ENCODE measurements at places on chromosomes 1 and 21.

GRCh38 chr1:121519042-121519755 lies 334.4 kb downstream of the SRGAP2C start:
- no peak for DNase-seq

DNA sequence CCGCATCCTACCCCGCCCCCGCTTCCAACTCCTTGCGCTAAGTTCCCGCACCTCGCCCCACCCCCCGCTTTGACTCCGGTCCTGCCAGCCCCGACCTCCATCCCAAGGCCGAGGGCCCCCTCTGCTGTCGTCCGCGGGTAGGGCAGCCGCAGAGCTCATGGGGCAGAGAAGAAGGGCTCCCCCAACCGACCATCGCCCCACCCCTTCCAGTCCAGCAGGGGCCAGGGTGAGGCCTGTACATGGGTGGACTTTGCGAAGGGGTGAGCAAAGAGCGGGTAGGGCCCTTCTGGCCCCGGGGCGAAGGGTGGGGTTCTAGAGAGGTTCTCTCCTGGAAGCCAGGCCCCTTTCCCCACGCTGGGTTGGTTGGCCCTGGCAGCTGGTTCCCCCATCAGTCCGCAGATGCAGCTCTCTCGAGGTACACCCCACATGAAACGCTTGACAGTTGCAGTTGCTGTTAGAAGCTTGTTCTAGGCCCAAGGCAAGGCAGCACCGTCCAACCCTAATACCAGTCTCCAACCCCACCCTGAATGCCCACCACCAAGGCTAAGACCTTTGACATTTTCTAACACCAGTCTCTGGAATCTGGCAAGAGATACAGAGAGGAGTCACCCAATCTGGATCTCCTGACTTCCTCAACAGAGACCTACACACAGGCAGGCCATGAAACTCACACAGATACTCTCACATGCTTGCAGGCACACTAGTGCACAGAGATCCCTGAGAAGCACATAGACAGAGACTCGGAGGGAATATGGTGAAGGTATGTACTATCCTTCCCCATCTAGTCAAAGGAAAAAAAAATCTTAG lies 25.3 kb upstream of the ADGRB2 start:
- DNase-seq, result peak; percentile 84

GRCh38 chr1:198519639-198520501 lies 20.6 kb downstream of the ATP6V1G3 start:
- no peak for DNase-seq

GRCh38 chr1:110337704-110338308 lies 1.4 kb upstream of the RBM15 start:
- DNase-seq, result peak; percentile 44

DNA sequence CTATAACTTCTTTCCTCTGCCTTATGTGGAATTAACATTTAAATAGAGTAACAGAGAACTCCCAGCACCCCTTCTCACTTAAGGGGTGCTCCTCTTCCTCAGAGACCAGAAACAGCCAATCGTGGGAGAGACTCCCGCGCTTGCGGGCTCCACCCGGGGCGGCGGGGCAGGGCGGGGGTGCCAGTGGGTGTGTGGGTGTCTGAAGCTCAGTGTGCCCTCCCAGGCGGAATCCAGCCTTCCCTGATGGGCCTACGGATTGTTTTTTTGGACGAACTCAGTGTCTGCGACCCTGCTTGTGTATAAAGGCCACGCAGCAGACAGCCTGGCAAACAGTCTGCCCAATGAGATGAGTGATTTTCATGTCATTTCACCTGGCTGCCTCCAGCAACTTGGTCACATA lies 6.2 kb downstream of the RCC2 start:
- no peak for DNase-seq

GRCh38 chr1:55120538-55120937 lies 81.2 kb downstream of the PCSK9 start:
- DNase-seq, result no peak

GRCh38 chr1:233114159-233114558 lies 163.7 kb downstream of the NTPCR start:
- peak; percentile 14 for DNase-seq

DNA sequence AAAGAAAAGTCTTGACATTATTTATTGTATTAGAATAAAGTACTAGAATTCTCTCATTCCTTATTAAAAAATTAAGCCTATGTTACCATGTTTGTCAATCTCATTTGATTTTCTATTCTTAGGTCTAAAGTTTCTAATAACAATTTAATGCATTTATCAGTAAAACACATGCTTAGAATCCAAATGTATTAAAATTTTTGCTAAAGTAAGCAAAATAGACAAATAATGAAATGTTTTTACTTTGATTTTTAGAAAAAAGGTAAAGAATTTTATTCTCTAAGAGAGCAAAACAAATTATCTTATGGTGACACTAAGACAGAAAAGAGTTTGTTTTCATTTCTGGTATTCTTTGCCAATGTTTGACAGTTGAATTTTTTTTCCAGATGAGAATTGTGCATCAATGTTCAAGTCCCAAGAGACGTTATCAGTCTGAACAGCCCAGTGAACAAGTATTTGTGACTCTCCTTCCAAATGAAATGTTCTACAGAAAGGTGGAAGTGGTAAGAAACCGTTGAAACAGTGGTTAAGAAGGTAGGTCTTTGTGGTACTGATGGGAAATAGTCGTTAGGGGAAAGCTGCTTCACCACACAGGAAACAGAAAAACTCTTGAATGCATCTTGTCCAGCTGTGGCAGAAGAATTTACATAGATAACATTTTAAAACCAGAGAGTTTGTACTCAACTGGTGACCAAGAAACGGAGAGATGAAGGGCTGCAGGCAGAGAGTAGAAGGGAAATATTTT lies 402.5 kb downstream of the PTPRC start:
- no peak for DNase-seq

- DNase-seq, result peak; percentile 37
These were observed 48.2 kb upstream of the EPB41 start for GRCh38 chr1:28865997-28866650.

GRCh38 chr1:183936791-183937190 lies 100.7 kb downstream of the COLGALT2 start:
- no peak for DNase-seq

GRCh38 chr1:21762022-21762404 lies 20.9 kb downstream of the USP48 start:
- DNase-seq, result no peak

- DNase-seq, result no peak
These were observed 758 bp downstream of the DEPDC1 start for GRCh38 chr1:68495968-68496679.

GRCh38 chr1:39609618-39610331 lies 29.7 kb downstream of the HEYL start:
- peak; percentile 51 for DNase-seq

GRCh38 chr1:225651376-225651871 lies 1.5 kb downstream of the ENAH start:
- DNase-seq, result no peak

DNA sequence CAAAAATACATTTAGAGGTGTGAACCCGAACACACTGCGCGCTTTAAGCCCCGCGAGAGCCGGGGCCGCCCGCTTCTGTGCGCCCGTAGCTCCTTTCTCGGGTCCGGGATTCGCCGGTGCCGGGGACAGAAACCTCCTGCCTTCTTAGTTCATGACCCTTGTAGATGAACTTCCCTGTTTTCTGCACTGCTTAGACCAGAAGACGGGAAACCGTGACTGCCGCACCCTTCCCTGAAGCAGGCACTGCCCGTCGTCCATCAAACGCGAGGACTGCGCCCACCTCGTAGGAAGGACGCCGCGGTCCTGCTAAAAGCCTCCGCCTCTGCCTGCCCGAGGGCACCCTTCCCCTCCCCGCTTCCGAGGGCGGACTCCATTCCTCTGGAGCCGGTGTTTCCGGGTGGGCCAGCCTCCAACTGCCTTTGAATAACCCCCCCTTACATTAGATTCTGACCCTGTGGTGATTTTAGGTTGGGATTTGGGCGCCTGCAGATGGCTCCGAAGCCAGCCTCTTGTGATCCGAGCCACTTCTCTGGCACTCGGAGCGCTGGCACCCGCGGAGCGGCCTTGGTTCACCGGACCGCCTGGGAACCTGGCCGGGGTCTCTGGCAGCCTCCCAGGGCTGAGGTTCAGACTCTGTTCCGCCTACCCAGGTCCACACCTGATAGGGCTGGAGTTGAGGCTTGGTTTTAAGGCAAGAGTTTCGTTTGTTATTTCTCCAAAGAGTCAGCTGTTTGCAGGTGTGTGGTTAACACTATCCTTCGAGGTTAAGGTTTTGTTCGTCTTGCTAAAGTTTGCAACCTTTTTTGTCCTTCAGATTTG lies 1.2 kb upstream of the PTTG1IP start:
- DNase-seq, result no peak

DNA sequence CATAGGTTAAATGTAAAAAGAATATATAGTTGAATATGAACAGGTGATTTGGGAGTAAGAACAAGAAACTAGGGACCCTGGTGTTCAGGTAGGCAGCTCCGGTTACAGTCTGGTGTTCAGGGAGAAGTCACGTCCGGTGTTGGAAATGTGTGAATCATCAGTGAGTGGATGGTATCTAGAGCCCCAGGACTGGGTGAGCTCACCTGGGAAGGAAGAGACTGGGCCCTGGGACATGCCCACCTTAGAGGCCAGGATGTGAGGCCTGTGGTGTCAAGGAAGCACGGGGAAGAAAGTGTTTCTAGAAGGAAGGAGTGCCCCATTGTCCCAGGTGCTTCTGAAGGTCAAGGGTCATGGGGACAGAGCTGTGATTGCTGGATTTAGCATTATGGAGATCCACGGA lies 1.5 kb upstream of the GJB3 start:
- no peak for DNase-seq

DNA sequence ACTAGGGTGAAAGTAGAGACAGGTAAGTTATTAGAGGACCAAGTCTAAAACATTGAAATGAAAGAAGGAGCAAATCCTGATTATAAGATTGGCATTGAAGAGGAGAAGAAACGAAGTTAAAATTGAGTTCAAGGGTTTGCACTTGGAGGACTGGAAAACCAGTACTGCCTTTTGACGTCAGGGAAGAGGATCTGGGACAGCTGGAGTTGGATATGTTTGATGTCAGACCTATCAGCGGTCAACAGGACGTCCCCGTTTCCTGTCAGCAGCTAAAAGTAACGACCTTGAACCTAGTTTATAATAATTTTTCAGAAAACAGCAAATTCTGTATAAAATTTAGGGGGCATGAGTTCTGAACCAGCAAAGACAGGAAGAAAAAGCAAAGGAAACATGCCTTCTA lies 1.2 kb upstream of the NID1 start:
- no peak for DNase-seq

- no peak for DNase-seq
These were observed 50.3 kb upstream of the COA6 start for GRCh38 chr1:234322979-234323378.

DNA sequence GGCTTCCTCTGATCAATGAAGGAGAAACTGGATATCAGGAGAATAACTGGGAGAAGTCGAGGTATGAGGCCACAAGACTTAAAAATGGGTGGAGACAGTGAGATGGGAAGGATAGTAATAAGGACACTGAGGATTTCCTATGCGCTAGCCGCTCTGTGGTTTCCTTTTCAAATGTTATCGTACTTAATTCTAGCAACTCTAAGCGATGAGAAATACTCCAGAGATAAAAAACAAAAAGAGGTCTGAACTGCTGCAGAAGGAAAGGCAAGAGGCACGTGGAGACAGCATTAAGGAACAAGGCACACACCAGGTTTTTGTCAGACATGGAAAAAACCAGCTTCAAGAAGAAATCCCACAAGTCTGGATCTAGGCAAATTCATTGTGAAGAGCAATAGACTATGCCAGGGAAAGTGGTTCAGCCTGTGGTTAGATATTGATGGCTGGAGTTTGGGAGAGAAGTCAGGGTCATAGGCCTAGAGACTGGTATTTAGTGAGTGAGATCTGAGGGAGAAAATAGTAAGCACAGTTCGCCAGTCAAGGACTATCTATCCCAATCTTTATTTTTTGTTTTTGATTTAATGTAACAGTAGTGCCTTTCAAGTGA lies 5.3 kb downstream of the CLCA2 start:
- DNase-seq, result peak; percentile 35

- peak; percentile 20 for DNase-seq
These were observed 72.9 kb downstream of the IFI44 start for GRCh38 chr1:78722521-78722920.

GRCh38 chr1:92487078-92487605 lies 417 bp upstream of the GFI1 start:
- no peak for DNase-seq

GRCh38 chr1:67942274-67942673 lies 108.2 kb downstream of the DIRAS3 start:
- DNase-seq, result no peak

DNA sequence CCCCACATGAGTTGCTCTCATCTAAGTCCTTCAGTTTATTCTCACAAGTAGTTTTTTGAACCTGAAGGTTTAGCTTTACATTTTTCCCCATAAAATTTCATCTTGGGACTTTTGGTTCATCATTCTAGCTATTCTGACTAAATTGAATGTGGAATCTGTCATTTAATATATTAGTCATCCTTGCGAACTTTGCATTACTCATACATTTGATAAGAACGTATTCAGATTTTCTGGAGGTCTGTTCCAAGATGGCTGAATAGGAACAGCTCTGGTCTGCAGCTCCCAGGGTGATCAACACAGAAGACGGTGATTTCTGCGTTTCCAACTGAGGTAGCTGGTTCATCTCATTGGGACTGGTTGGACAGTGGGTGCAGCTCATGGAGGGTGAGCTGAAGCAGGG lies 59.8 kb upstream of the CSF1 start:
- DNase-seq, result peak; percentile 8

GRCh38 chr21:29825936-29826335 lies 113.9 kb downstream of the GRIK1 start:
- DNase-seq, result peak; percentile 54

DNA sequence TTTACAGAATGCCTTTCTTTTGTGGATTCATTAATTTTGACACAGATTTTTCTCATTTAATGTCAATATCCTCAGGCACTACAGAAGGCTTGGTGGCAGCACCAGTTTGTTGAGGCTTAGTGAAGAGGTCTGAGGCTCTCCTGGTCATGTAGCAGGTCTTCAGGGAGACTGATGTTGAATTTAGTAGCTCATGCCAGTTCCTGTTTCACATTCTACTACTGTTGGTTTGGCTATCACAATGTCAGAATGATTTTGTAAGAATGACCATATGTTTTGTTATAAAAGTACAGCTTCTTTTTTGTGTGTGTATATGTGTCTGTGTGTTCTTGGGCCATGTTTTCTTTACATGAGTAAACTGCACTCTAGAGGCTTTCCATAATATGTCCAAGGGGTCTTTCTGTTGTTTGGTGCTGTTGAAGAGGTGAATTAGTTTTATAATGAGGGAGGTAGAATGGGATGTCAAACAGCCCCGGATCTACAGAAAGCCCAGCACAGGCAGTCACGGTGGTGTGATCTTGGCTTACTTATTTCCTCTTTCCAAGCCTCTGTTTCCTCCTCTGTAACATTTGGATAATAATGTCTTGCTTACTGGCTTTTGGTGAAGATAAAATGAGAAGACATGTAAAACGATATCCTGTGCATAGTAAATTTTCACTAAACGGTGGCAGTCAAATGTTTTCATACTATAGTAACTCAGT lies 32.0 kb downstream of the C1orf21 start:
- no peak for DNase-seq

GRCh38 chr1:213821175-213821942 lies 166.4 kb upstream of the PROX1 start:
- DNase-seq, result no peak

Data from foreskin fibroblast (primary cell).